Activated naive CD4-positive, alpha-beta T cell treated with Interleukin-2 at 50 U/mL for 16 hours (primary cell): ENCODE measurements at places on chromosomes 2 and 18.

- no peak for DNase-seq
Measured at GRCh38 chr2:176260689-176261088, 8.6 kb upstream of the MTX2 start.

- DNase-seq: no peak
Measured at GRCh38 chr2:130377491-130377890, 21.6 kb downstream of the PTPN18 start.

DNA sequence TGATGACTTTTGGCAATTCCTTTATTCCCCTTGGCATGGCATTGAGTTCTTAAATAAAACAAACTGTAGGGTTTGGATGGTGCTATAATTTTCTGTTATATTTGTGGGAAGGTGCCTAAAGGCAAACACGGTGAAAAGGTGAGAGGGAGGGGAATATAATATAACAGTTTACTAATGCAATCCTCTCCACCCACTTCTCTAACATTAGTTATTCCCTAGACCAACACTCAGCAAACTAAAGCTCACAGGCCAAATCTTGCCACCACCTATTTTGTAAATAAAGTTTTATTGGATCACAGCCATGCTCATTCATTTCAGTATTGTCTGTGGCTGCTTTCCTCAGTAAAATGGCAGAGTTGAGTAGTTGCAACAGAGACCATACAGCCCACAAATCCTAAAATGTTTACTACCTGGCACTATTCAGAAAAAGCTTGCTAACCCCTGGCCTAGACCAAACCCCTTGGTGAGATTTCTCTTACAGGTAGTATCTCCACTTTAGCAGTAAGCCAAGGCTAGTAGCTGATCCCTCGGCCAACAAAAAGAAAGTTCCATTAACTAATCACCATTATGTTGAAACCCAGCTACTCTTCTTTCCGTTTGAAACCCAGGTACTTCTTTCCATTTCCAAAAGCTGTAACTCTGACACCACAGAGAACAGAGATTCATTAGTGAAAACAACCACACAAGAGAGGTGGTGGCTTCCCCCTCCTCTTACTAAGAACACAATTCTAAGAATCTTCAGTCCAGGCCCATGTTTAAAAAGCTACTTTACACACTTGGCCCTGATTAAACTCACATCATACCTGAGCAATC lies 136.1 kb upstream of the CHAC2 start:
- no peak for DNase-seq

DNA sequence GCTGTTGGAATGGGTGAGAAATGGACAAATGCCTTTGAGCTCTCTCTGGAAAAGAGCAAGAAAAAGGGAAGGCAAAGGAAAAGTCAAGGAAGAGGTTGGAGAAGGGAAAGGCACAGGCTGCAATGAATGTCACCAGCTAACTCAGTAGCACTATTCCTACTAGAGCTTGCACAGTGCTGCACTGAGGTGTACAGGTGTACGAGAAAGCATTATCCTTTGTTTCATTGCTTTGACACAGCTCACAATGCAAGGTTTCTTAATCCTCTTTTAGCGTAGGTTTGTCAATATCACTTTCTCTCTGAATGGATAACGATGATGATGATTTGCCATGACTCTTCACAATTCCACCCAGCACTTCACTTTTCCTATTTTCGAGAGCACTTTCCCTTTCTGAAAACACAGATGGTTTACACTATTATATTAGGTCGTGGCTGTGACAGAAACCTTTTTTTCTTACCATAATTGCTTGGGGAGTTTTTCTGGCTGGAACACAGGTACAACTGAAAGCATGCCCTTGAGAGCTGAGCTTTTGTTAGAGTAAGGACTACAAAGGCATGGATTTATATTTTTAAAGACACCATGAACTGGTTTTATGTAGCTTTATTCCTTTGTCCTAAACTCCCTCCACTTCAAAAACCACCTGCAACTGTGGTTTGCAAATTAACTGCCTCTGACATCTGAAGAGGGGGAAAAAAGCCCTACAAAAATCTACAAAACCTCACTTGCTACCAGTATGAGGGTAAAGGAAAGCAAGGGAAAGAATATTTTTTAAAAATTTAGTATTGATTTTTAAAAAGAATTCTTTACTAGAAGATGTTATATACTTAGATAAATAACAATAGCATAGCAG lies 265.5 kb downstream of the TGIF1 start:
- DNase-seq: no peak

- DNase-seq: no peak
Measured at GRCh38 chr2:73842739-73843019, 13.9 kb downstream of the STAMBP start.

DNA sequence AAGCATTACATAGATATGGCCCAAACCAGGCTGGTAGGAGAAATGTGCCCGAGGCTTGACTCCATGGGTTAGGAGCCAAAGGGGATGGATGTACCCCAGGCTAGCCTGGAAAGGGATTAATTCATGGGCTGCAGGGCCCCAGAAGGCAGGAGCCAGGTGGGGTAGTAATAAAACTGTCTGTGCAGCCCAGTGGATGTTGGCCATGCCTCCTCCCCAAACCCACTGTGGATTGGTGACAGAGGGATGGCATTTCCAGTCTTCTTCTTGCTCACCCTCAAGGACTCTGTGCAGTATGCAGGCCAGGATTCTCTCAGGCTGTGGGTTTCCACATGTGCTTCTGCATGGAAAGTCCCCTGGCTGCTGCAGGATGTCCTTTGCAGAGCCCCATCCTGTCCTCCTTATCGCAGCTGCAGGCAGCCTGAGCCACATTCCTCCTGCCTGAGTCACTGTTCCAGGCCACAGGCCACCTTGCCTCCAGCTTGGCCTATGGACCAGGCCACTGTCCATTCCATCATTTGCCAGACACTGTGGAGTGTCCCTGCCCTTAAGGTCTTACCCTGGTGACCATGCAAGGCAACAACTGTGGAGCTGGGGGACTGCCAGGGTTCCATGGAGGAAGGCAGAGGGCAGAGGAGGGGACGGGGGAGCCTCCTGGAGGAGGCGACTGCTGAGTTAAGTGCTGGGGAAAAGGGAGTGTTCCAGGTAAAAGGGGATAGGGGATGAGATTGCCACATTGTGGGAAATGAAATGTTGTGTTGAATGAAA lies 38.9 kb downstream of the INO80C start:
- DNase-seq: no peak

- DNase-seq: no peak
Measured at GRCh38 chr2:230941202-230942180, 16.4 kb upstream of the GPR55 start.

- DNase-seq: no peak
Measured at GRCh38 chr2:120559401-120559800, 176.3 kb upstream of the GLI2 start.

- DNase-seq: no peak
Measured at GRCh38 chr2:104465981-104466380, 387.9 kb upstream of the POU3F3 start.

DNA sequence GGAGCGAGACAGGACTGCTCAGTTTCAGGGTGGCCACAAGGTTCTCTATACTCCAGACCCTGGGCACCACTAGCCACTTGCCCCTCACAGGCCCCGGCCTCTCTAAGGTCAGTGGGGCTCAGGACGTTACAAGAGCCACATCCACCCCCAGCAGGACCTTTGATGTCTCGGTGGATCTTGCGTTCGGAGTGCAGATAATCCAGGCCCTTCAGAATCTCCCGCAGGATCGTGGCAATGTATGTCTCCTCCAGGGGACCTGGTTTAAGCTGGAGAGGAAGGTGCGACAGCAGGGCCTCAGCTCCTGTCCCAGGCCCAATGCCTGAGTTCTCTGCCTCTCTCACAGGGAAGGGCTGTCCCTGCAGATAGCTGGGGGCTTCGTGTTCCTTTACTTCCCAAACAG lies 8.4 kb downstream of the STK25 start:
- no peak for DNase-seq

- no peak for DNase-seq
Measured at GRCh38 chr2:149562324-149562723, 25.3 kb downstream of the MMADHC start.

DNA sequence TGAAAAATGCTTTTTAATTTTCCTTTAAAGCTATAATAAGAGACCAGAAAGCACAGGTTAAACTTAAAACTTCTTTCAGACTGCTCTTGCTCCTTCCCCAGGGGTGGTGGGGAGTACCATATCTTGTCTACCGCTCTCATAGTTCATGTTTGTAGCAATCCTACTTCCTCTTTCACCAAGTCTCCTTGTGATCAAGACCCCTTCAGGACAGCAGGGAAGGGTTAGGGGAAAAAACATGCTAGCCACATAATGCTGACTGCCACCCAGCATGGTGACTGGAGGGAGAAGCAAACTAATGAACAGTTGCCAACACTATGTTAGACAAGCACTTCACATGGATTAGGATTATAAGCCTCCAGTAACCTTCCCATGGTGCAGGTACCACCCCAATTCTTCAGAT lies 8.6 kb downstream of the MYO5B start:
- DNase-seq: no peak

DNA sequence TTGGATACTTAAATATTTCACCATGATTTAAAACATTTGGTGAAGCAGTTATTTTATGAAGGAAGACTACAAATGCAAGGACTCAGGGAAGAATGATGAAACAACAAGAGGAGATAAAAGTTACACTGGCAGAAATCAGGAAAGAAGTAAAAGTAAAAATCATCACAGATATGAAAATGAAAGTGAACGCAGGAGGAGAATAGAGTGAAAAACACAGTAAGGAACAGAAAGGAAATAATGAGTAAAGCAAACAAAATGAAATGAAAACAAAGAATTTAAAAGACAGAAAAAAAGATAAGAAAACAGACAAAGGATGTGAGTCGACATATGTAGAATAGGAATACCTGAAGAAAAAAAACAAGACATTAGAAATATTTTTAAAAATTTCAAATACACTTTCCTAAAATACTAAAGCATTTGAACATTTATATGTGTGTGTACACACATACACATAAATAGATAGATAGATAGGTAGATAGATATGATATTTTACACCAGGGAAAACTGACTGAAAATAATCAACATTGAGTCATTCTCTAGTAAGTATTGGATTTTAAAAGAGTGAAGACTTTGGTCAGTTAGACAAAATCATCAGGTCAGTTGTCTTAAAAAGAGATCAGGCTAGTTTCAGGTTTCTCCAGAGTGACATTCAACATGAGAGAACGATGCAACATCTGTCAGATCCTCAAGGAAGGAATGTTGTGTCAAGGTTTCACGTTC lies 12.1 kb upstream of the KDSR start:
- no peak for DNase-seq

DNA sequence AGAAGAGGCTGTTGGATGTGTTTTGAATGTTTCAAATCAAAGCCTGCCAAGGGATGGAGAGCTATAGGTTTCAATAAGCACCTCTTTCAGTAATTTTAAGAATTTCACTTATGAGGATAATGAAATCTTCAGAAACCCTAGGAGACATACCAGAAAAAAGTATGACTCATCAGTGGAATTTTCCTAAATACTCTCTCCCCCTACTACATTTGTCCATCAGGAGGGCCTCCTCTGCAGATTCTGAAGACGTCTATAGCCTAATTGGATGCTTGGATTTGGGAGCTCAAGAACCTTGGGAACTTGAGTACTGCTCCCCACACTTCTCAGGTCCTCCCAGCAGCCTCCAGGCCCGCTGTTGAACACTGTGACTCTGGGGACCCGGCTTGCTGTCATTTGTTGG lies 374.3 kb downstream of the SLC4A3 start:
- DNase-seq: no peak

GRCh38 chr18:7548721-7549120 lies 18.4 kb upstream of the PTPRM start:
- no peak for DNase-seq

DNA sequence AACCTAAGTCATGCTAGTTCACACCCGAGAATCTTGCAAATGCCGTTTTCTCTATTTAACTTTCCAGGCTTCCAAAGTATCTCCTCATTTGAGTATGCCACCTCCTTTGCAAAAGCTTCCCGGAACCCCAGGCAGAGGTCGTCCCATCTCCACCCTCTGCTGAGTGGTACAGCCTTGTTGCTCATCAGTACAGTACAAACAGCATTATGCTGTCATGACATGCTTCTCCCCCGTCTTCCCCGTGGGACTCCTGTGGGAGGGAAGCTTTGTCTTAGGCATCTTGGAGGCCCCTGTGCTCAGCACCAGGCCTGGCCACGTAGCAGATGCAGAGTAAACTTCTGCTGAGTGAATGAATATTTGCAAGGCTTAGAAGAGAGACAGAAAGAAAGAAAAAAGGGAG lies 102.7 kb downstream of the CDCA7 start:
- DNase-seq: no peak

- no peak for DNase-seq
Measured at GRCh38 chr2:162475661-162476060, 131.7 kb downstream of the GCA start.

GRCh38 chr2:136932700-136933099 lies 167.4 kb downstream of the THSD7B start:
- no peak for DNase-seq

GRCh38 chr2:84946204-84947009 lies 24.6 kb upstream of the KCMF1 start:
- DNase-seq: peak; percentile 76

- DNase-seq: no peak
Measured at GRCh38 chr18:78731016-78731397, 248.6 kb upstream of the SALL3 start.

DNA sequence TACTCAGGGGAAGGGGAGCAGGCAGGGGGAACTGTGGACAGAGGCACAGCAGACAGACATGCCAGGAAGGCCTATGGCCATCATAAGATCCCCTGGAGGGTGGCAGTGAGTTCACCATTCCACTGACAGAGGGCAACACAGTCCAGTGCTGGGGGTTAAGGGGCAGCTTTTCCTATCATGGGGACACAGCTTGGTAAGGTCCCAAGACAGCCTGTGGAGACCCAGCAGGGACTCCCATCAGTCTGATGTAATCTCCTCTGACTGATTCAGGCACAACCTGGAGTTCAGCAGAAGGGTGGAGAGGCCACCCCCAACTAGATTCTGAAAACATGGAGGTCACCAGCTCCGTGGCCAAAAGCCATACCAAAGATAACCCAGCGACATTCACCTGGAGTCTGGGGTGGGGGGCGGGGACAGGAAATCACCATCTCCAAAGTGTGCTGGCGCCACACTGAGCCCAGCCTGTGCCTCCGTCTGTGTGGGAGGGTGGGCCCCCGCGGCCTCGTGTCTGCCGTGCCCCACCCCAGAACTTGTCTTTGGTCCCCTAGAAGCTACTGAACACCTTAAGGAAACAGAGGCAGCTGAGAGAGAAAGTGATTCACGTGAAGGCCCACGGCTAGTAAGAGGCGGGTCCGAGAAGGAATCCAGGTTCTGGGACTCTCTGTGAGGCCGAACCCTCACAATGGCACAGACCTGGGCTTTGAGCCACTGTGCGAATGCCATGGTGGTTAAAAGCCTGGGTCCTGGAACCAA lies 28.6 kb downstream of the DNMT3A start:
- DNase-seq: peak; percentile 32

- no peak for DNase-seq
Measured at GRCh38 chr18:49733896-49734585, 79.3 kb downstream of the ACAA2 start.

- no peak for DNase-seq
Measured at GRCh38 chr2:61326423-61326822, 144.5 kb downstream of the USP34 start.

DNA sequence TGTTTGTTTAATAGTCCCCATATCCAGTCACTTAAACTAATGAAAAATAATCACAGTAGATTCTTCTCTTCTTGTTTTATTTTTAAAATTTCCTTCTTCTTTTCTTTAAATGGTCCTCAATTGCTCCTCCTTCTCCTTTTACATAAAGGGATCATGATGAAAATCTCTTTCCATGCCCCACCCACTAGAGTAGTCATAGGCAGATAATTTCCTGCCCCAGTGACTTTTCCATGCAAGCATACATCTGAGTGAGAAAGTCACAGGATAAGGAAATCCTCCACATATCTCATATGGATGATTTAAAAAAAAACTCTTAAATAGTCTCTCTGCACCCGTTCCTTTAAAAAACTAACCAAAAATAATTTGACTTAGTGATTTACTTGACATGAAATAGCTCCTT lies 552.3 kb upstream of the SETBP1 start:
- DNase-seq: no peak

- DNase-seq: no peak
Measured at GRCh38 chr2:239456940-239457339, 56.1 kb upstream of the HDAC4 start.
